Gastroesophageal sphincter (tissue), 4 donors: ENCODE measurements at places on chromosomes 16 and 17. TPM values are rescaled to one million over a fixed set of nuclear protein-coding genes. Genes with fewer than 3 reads are reported as not detected.

DNA sequence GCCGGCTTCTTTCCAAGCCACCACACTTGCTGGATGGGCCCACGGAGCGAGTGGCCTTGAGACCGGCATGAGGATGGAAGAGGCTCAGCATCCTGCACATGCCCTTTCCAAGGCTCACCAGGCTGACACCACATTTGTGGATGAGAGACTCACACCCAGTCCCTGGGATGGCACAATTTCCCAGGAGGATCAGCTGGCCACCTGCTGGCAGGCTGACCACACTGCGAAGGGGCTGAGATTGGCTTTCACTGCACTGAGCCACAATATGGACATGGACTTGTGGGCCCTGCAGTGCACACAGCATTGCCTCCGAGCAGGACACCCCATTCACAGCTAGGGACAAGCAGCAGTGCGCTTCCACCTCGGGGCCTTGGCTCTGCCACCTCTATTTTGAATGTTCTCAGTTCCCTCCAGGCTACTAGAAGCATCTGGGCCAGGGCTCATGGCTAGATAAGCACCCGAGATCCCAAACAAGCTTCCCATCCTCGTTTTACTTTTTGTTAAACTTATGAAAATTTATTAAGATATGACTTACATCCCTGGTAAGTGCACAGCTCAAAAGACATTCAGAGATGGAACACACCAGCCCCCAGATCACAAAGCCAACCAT is 25.3 kb upstream of the KSR1 start:
- ATAC-seq = no peak

GRCh38 chr17:40841246-40841645 is 18.8 kb upstream of the KRT10 start:
- ATAC-seq = no peak

The BTBD17 gene
- not detected for total RNA-seq

- ATAC-seq = no peak
Observed at GRCh38 chr17:82837586-82838320, 2.1 kb downstream of the ZNF750 start.

The C17orf78 gene
- total RNA-seq = not detected

The ZG16 gene
- not detected for total RNA-seq

DNA sequence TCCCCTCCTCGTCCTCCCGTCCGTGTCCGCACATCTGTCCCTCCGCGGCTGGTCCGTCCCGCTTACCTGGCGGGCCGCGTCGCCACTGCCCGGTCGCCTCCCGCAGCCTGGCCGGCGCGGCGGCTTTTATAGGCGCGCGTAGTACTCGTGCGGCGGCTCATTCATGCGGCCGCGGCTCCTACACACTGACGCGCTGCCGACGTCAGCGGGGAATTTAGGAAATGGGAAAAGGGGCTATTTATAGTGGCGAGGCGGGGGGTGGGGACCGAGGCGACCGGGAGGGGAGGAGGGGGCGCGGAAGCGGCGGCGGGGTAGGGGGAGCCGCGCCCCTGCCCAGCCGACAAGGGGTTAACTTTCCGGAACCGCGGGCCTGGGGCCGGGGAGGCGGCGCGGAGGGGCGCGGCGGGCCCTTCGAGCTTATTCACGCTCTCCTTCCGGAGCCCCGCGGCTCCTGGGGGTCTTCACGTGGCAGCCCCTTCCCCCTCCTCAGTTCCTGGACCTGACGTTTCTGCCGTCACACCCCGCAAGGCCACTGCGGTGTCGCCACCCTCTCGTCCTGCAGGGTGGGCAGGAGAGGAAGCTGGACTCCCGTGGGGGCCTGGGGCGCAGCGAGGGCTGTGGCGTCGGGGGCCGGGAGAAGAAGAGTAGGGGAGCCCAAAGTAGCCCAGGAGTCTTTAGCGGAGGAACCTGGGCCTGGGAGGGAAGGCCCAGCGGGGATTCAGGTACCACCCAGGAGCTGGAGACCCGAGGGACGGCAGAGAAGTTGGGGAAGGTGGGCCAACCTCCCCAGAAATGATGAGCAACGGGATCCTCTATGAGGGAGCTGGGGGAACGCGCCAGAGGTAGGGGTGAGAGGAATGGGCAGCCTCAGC is 3.6 kb upstream of the HIC1 start:
- ATAC-seq = no peak

The IL32 gene
- total RNA-seq = 18.0 TPM
